NCI-H1694 (cell line): ENCODE measurements at places on chromosomes 2 and 18.

DNA sequence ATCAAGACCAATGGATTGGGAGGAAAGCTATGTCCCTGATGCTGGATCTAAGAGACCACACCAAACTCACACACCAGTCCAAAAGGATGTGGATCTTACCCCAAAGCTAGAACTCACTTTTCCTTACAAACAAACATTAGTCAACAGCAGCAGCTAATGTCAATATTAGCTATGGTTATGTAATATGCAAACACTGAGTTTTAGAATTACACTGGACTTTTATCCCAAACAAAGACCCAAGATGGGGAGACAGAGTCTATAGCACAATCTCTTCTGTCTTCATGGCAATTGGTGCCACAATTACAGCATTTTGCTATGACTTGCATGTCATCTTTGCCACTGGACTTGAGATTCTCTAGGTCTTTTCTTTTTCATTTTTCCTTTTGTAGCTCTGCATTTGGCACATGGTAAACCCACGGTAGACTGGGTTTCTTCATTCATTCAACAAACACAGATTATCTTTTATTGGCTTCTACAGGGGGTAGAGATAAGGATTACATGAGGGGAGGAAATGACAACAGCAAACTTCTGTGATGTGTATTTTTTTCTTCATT is 59.0 kb downstream of the SPRED2 start:
- no peak for DNase-seq

GRCh38 chr2:121451398-121451797 is 79.3 kb upstream of the RNU4ATAC start:
- no peak for DNase-seq

- DNase-seq = no peak
Measured at GRCh38 chr2:234650911-234651310, 154.0 kb upstream of the ARL4C start.

- no peak for DNase-seq
Measured at GRCh38 chr2:29787473-29788465, 133.6 kb downstream of the ALK start.

GRCh38 chr18:58013241-58014211 is 30.5 kb upstream of the NEDD4L start:
- no peak for DNase-seq

DNA sequence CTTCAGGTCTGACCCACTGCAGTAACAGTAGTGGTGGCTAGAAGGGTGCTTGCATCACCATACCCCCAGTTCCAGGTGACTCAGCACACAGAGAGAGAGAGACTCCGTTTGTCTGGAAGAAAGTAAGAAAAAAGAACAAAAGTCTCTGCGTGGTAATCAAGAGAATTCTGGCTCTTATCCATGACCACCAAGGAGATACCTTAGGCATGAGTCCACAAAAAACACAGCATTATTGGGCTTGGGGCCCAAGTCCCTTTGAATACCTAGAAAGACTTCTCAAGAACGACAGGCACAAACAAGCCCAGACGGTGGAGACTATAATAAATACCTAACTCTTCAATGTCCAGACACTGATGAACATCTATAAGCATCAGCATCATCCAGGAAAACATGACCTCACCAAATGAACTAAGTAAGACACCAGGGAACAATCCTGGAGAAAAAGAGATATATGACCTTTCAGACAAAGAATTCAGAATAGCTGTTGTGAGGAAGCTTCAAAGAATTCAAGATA is 21.7 kb upstream of the BAZ2B start:
- DNase-seq = no peak

DNA sequence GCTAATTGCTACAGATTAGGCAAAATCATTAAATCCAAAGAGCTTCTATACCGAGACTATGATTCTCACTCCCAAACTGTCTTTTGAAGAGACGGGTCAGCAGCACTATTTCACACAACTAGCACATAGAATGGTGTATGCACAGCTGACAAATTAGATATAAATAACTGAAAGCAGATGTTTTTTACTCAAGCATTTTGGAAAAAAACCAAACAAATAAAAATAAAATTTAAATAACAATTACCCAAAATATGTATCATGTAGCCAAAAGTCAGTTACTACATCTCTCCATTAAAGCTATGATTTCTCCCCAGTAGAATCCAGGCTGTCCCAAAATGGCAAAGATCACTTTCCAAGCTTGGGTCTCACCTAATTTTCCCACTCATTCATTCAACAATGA is 107.9 kb downstream of the TMEM163 start:
- DNase-seq = no peak

DNA sequence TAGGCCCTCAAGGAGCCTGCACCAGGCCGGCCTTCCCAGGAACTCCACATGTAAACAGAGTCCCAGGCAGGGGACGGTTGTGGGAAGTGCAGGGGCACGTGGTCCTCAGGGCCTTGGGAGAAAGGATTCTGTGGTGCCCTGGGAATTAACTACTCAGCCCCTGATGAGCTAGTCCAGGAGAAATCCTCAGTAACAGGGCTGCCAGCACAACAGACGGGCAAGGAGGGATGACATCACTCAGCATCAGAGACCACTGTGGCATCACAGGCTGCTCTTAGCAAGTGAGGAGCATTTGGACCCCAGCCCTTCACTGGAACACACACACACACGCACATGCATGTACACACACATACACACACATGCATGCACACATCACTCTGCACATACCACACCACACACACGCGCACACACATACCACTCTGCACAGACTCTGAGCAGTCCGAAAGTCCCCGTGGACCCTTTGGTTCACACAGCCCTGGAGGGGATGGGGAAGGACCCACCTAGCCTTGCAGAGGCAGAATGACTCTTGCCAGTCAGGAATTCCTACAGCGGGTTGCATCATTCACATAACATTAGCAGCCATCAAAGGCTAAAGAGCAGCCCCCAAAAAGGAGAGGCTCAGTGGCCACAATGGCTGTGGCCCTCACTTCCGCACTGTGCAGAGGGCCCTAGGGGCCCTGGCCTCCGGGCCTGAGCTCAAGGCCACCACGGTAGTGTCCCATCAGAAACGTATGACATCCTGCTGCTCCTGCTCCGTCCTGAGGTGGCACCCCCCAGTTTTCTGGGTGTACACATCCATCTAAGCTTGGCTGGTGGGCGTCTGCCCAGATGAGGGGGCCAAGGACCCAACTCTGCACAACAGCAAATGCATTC is 1.9 kb upstream of the NMUR1 start:
- DNase-seq = no peak

DNA sequence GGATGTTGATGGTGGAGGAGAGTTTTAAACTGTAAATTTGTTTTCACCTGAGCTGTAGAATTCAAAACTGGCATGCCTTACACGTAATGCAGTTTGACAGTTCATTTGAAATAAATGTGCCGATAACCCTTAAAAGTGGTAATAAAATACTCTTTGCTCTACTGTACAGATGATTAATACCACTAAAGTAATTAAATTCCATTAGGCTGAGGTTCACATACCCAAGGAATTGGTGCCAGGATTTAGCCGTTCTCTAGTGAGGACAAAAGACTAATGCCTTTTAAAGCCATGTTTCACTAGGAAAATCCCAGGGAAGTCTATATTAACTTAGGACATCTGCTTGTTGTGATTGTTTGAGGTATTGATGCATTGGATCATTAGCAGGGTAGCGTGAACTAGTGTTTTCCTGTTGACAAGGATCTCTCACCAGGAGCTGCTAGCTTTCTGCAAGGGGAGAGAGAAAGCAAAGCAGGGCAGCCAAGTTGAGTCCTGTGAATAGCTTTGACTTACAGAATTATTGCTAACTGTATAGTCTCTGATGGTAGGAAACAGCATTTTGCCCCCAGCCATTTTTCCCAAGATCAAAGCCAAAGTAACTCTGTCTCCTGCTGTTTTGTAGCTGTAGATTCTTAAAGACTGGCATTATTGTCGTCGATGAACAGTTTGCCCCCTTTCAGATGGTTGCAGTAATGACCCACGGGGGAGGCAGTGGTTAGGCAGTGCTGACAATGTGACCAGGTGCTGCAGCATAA is 280.9 kb upstream of the FANCL start:
- DNase-seq = peak; percentile 75

DNA sequence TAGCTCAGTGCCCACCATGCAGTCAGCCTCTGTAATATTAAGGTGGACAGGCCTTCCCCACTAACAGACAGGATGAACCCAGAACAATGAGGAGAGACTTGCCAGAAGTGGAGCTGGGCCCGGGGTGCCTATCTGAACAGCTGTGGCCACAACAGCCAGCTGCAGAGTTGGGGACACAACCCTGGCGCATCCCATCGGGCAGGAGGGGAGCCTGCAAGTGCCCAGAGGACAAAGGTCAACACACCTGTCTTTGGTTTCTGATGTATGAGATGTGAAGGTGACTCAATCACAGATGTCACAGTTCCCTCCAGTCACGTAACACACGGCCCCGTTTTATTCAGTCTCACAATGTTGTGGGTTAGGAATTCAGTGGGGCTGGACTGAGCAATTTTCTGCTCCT is 48.2 kb upstream of the TAF1B start:
- no peak for DNase-seq

- no peak for DNase-seq
Measured at GRCh38 chr2:230343747-230344146, 16.8 kb downstream of the SP140L start.

GRCh38 chr2:195995499-195995898 is 73.1 kb downstream of the DNAH7 start:
- DNase-seq = no peak

GRCh38 chr2:239241431-239241960 is 159.3 kb downstream of the HDAC4 start:
- no peak for DNase-seq

DNA sequence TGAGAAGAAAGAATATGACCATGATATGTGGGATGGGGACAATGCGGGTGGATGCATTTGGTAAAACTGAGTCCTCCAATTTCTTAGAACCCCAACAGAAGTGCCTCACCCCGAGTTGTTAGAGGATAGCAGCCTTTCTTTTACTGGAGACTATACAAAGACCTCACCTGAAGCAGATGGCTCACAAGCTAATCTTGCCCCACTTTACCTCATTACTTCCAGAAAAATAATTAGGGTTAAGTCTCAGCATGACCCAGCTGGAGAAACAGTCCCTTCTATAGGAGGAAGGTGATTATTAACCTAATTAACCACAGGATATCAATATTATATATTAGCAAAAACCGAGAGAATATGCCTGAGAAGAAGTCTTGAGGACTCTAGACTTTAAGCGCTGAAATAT is 128.4 kb downstream of the PDE1A start:
- no peak for DNase-seq

DNA sequence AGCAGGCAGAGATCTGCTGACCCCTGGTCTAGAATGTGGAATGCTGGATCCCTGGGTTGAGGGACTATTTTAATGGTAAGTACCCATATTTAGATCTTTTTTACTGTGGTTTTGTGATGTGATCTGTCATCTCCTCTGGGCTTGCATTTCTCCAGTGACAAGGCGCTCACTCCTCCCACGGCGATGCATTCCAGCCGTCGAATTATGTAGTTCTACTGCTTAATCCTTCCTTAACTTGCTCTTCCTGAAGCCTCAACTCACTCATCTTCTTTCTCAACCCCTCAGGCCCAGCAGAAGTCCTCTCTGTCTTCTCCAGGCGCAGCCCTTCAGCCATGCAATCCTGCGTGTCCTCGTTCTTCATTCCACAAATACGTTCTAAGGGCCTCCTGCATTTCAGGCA is 51.2 kb downstream of the HPCAL1 start:
- no peak for DNase-seq

GRCh38 chr18:43160509-43160908 is 45.0 kb upstream of the RIT2 start:
- DNase-seq = no peak
